ENCODE measurements at places on chromosomes 2 and 18.

DNA sequence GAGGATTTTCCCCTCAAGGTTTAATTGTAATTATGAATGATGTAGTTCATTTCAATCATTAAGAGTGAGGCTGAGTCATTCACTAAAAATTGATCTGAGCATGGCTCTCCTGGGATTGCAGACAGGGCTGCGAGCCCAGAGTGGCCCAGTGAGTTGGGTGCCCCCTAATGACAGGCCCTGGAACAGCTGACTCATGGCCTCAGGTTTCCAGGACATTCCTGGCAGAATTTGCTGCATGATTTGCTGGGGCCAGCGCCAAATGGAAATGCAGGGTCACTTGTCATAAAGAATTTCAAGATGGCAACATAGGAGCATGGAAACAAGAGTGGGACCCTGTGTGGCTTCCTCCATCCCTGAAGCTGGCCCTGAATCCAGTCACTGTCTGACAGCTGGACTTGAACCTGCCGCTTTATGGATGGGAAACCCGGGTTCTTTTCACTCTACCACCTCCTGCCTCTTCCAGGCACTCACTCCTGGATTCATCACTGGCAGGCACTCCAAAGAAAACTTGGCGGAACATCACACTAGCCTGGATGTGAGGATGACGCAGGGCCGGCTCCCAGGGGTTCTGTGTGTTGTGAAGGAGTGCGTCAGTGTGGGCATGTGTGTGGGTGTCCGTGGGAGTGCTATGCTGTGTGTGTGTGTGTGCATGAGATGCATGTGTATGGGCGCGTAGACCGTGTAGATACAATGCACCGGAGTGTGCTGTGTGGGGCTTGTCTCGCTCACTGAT is 15.2 kb downstream of the OTOF start:
- no peak for DNase-seq

- no peak for DNase-seq
These were observed 30.9 kb downstream of the NRXN1 start for GRCh38 chr2:51000849-51001617.

DNA sequence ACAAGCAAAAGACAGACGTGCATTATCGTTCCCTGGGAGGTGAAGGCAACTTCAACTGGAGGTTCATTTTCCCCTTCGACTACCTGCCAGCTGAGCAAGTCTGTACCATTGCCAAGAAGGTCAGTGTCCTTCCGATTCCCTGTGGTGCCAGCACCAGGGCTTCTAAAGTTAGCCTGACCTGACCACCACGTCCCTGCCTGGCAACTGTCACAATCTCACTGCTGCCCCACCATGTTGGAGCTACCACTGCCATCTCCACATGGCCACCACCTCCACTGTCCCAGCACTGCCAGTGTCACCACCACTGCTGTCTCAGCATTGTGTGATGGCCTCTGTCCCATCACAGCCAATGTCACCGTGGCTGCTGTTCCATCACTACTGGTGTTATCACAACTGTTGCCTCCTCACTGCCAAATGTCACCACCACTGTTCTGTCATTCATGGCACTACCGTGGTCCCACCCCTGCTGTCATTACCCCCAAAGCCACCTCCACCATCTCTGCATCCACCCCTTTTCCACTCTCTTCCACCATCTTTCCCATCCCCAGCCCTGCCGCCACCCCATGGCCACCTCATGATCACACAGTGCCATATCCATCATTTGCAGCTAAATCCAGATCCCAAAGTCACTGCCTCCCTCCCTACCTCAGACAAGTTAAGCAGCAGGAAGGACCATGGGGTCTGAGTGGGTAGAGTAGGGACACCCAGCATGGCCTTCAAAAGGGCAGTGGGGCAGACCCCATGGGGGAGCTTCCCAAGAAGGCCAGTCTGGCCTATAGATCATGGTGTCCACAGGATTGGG is 216.5 kb downstream of the DYSF start:
- DNase-seq = no peak

DNA sequence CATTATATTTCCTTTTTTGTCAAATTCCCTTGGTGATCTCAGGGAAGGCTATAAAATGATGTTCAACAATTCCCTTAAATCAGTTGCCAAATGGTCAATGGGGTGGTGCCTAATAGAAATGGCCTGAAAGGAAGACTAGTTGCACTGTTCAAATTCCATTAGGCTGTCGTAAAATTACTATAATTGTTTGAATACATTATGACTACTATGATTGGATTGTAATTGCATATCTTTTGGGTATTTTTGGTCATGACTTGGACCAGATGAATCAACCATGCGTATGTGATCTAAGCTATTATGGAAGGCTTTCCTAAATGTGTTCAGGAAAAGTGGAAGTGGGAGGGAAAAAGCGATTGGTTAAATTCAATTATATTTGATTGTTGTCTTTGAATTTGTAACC is 41.3 kb upstream of the KCNE4 start:
- DNase-seq = no peak

- no peak for DNase-seq
These were observed 323.9 kb upstream of the ID2 start for GRCh38 chr2:8357738-8358518.

Data from right renal cortex interstitium (tissue), 3 donors.